ENCODE measurements at places on chromosomes 7 and 10. TPM values are rescaled to one million over a fixed set of nuclear protein-coding genes. Genes with fewer than 3 reads are reported as not detected.

Gene SPDYE6
- total RNA-seq, result not detected

Gene PRSS37
- not detected for total RNA-seq

Gene CPA4
- total RNA-seq, result not detected

Gene HPSE2
- total RNA-seq, result not detected

Gene IFIT2
- 0.80 TPM for total RNA-seq

Gene CALML3
- not detected for total RNA-seq

Gene TPST1
- 17.7 TPM for total RNA-seq

DNA sequence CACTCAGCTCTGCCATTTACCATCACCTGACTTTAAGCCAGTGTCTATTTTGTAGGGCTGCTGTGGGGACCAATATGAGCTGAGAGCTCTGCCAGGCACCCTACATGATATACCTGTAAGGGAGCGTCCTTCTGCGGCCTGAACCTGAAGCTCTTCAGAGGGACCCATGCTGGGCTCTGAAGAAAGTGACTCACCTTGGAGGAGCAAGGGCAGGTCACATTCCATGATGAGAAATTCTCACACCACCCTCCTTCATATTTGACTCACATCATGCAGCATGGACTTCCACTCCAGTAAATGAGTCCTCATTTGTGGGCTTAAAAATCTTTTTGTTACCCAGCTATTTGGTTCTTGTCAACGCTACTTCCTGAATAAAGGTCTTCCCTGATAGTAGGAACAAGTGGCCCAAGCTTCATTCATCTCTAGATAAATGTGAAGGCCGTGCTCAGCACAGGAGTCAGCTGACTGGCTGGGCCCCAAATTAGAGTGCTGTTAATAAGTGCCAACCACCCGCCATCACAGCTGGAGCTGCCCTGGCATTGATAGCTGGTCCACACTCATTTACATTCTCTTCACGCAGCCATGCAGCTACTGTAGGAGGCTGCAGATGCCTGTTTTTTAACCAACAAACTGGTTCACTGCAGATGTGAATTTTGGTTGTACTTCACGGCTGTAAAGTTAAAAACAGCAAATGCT lies 78.4 kb downstream of the RNF216 start:
- peaks cover 66% of the 10 kb centered on the region for H3K4me1 ChIP-seq
- no peak overlapping the region for H3K27ac ChIP-seq

- no peak for DNase-seq
- H3K27ac ChIP-seq, result no peak overlapping the region
- H3K4me3 ChIP-seq, result no peak overlapping the region
- H3K4me1 ChIP-seq, result peaks cover 5% of the 10 kb centered on the region
- H3K36me3 ChIP-seq, result no peaks in the 10 kb centered on the region
Measured at GRCh38 chr7:94270772-94271171, 123.9 kb upstream of the COL1A2 start.

DNA sequence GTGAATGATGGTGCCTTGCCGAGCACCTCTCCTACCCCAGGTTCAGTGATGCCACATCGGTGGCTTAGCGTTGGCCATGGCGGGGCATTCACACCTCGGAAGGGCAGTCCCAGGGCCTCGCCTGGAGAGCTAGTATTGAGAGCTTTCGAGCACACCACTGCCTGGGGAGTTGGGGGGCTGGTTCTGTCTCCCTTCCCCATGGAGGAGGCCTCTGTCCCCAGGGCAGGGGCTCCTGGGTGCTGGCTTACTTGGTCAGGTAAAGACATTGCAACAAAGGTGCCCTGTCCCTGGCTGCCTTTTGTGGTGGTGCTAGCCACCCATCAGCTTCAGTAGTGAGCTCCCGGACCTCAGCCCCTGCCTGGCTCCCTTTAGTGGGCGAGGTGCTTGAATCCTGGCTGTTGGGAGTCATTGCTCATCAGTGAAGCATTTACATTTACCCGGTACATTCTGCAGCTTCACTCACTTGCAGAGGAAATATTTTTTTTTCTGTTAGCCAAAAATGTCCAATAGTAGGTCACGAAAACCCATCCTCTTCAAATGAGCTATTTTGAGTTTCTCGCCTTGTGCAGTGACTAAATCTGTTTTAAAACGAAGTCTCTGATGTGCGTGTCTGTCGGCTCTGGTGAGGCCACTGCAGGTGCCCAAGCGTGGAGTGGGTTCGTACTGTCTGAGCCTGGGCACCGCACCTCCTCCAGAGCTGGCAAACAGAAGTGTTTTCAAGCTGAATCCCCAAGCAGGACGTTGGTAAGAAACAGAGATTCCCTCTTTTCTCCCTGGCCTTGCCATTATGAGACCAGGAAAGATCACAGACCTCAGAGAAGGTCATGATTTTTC lies 95.5 kb downstream of the INPP5A start:
- H3K27ac ChIP-seq, result no peak overlapping the region
- H3K4me3 ChIP-seq, result no peak overlapping the region
- peaks cover 10% of the 10 kb centered on the region for H3K36me3 ChIP-seq
- H3K4me1 ChIP-seq, result peaks cover 36% of the 10 kb centered on the region
- no peak for DNase-seq
- peaks cover 10% of the 10 kb centered on the region for H3K27me3 ChIP-seq

- no peak overlapping the region for H3K27ac ChIP-seq
- peak; percentile 76 for DNase-seq
- H3K4me1 ChIP-seq, result no peaks in the 10 kb centered on the region
- no peaks in the 10 kb centered on the region for H3K36me3 ChIP-seq
- no peak overlapping the region for H3K4me3 ChIP-seq
Measured at GRCh38 chr10:36888925-36889573, 236.3 kb upstream of the ANKRD30A start.

DNA sequence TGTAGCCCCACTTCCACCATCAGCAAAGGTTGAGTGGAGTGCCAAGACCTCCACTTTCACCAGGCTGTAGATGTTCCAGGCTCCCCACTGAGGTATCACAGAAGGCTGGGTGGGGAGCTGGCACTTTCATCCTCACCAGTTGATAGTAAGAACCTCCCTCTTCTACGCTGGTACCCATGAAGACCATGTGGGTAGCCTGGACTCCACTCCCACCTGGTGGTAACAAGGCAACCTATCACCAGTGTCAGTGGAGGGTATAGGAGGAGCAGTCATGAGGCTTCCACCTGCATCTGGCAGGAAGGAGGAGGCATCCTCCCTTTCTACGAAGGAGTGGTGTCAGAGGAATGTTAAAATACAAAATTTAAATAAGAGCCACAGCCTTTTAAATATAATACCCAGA lies 4.4 kb downstream of the SMIM30 start:
- no peak overlapping the region for H3K27ac ChIP-seq
- no peaks in the 10 kb centered on the region for H3K36me3 ChIP-seq
- H3K4me1 ChIP-seq, result peaks cover 5% of the 10 kb centered on the region
- no peak for DNase-seq

DNA sequence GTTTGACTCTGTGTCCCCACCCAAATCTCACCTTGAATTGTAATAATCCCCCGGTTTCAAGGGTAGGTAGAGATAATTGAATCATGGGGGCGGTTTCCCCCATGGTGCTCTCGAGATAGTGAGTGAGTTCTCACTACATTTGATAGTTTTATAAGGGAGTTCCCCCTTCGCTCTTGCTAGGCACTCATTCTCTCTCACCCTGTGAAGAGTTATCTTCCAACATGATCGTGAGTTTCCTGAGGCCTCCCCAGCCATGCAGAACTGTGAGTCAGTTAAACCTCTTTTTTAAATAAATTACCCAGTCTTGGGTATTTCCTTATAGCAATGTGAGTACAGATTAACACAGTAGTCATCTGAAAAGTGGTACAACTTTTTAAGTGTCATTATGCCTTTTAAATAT lies 913.5 kb upstream of the LRRN3 start:
- H3K36me3 ChIP-seq, result no peaks in the 10 kb centered on the region
- no peak overlapping the region for H3K27ac ChIP-seq
- H3K4me1 ChIP-seq, result no peaks in the 10 kb centered on the region
- peaks cover 2% of the 10 kb centered on the region for H3K27me3 ChIP-seq

DNA sequence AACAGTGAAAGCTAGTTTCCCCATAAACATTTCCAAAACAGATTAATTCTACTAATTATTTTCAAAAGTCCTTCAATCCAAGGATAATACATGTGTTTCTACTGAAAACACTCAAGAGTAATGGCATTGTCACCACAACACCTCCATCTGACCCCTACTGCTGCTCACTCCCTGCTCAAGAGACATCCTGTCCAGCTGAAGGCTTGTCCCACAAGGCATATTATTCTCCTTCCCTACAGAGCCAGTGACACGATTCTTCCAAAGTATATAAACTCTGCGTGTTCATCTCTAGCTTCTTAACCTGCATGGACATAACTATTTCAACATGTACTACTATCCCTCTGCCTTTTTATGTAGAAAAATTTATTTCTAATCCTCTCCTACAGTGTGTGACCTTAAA lies 182.1 kb downstream of the CPEB3 start:
- peaks cover 2% of the 10 kb centered on the region for H3K4me1 ChIP-seq
- H3K27ac ChIP-seq, result no peak overlapping the region
- DNase-seq, result no peak
- no peak overlapping the region for H3K4me3 ChIP-seq
- no peaks in the 10 kb centered on the region for H3K36me3 ChIP-seq
- H3K27me3 ChIP-seq, result no peaks in the 10 kb centered on the region

- no peaks in the 10 kb centered on the region for H3K4me1 ChIP-seq
- DNase-seq, result no peak
- H3K27ac ChIP-seq, result no peak overlapping the region
- H3K4me3 ChIP-seq, result no peak overlapping the region
Measured at GRCh38 chr10:59047957-59048618, 128.4 kb upstream of the PHYHIPL start.

- H3K36me3 ChIP-seq, result peaks cover 20% of the 10 kb centered on the region
- no peak overlapping the region for H3K4me3 ChIP-seq
- H3K27me3 ChIP-seq, result peaks cover 1% of the 10 kb centered on the region
- H3K4me1 ChIP-seq, result peaks cover 4% of the 10 kb centered on the region
Measured at GRCh38 chr7:80197627-80198026, 63.0 kb downstream of the GNAI1 start.

DNA sequence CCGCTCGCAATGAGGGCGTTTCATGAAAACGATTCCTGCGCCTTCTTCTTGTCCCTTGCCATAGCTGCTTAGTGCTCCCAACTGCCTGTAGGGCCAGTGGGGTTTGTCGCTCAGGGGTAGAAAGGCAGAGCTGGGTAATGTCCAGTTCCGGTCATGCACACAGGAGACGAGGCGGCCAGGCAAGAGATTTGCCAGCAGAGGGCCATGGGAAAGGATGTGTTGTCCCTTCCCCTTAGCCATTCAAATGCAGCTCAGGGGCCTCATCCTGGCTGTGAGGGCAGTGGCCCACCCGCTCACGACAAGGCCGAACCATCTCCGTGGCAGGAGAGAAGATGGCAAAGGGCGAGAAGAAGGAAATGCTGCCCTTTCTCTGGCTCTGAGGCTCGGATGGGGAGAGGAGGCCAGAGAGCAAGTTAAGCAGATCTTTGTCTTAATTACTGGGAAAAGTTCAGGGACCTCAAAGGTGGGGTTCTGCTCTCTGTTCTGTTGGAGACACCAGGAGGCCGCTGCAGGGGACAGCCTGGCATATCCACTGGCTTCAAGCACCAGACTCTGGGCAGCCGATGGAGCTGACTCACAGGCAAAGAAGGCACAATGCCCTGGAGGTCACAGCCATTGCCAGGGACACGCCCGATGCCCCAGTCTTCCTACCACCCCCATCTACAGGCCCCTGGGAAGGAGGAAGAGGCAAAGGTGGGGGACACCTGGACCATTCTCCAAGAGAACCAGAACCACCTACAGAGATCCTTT lies 534.8 kb upstream of the MGMT start:
- no peaks in the 10 kb centered on the region for H3K36me3 ChIP-seq
- H3K4me1 ChIP-seq, result peaks cover 5% of the 10 kb centered on the region
- H3K4me3 ChIP-seq, result no peak overlapping the region
- H3K27ac ChIP-seq, result no peak overlapping the region
- peak; percentile 10 for DNase-seq
- H3K27me3 ChIP-seq, result peaks cover 6% of the 10 kb centered on the region

DNA sequence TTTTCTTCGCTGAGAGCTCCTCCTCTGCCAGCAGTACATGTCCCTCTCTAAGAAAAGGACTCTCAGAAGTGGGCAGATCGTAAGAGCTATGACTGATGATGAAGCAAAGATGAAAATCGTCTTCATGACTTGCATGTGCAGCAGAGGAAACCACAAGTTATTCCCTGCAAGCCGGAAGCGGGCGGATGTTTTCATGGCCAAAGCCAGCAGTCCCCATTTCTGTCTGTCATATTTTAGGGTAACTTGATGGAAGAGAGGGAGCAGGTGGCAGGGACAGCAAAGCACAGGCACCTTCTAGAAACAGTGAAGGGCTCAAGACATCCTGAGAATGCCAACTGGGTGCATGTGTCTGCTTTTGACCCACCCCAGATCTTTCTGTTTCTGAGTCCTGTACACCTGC lies 19.9 kb downstream of the KLF6 start:
- DNase-seq, result no peak
- H3K27ac ChIP-seq, result no peak overlapping the region
- H3K4me1 ChIP-seq, result peaks cover 6% of the 10 kb centered on the region
- H3K4me3 ChIP-seq, result no peak overlapping the region
- no peaks in the 10 kb centered on the region for H3K36me3 ChIP-seq

DNA sequence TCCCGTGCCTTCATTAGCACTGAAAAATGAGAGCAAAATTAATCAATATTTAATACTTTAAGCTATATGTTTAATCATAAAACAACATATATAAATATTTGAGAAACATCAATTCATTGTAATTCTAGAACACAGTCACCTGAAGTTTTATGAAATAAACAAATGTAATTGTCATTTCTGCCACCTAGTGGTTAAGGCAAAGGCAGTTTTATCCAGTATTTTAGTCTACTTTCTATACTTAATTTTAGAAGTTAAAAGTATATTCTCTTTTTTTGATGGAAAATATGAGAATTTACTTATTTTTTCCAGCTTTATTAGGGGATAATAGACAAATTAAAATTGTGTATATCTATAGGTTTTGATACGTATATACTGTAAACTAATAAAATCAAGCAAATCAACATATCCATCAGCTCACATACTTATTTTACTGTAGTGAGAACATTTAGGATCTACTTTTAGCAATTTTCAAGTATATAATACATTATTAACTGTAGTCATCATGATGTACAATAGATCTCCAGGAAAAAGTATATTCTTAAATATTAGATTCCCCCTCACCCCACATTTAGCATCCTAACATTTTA lies 16.9 kb downstream of the PCGF6 start:
- peaks cover 8% of the 10 kb centered on the region for H3K36me3 ChIP-seq
- peaks cover 1% of the 10 kb centered on the region for H3K27me3 ChIP-seq
- H3K4me1 ChIP-seq, result no peaks in the 10 kb centered on the region
- H3K4me3 ChIP-seq, result no peak overlapping the region
- H3K27ac ChIP-seq, result no peak overlapping the region
- DNase-seq, result no peak

- no peaks in the 10 kb centered on the region for H3K27me3 ChIP-seq
- no peak for DNase-seq
- H3K27ac ChIP-seq, result no peak overlapping the region
- no peaks in the 10 kb centered on the region for H3K4me1 ChIP-seq
- no peaks in the 10 kb centered on the region for H3K36me3 ChIP-seq
Measured at GRCh38 chr7:15647309-15647708, 39.2 kb downstream of the MEOX2 start.

- no peak overlapping the region for H3K27ac ChIP-seq
- H3K4me1 ChIP-seq, result peaks cover 3% of the 10 kb centered on the region
- H3K4me3 ChIP-seq, result no peak overlapping the region
- H3K27me3 ChIP-seq, result peaks cover 2% of the 10 kb centered on the region
- H3K36me3 ChIP-seq, result no peaks in the 10 kb centered on the region
Measured at GRCh38 chr7:101363734-101364374, 1.2 kb downstream of the COL26A1 start.
